ENCODE measurements at places on chromosomes 13 and 19.
A peak's percentile ranks its signal among the peaks of the same experiment; 100 is the strongest.

DNA sequence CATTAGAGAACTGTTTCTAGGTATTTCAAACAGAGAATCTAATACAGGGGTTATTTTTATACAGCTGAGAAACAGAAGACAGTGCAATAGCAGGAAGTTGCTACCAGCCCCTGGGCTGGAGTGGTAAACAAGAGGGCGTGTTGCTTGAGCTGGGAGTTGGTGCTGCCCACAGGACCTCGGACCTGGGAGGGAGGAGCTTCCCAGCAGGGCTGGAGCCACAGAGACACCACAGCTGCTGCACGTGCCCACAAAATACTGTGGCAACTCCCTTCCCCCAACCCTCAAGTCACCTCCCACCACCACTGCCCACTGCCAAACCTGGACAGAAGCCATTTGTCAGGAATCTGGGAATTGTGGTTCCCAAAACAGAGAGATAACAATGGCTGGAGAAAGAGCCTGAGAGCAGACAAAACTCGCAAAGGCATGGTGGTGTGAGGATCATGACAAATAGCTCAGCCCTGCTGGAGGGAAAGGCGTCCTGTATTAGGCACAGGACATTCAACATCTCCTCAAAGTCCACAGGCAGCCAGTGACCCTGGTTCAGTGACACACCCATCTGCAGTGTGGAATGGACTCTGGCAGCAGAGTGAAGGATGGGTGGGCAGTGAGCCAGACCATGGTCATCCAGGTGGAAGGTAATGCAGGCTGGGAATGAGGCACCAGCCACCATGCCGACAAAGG is 57.2 kb downstream of the SPATA13 start:
- DNase-seq, result no peak

GRCh38 chr13:45240143-45240542 is 39.3 kb upstream of the KCTD4 start:
- no peak for DNase-seq

- peak; percentile 58 for DNase-seq
These were observed at the start of gene PDX1 for GRCh38 chr13:27919934-27920676. PDX1 (plus strand) TSS chr13:27920000; CDS start chr13:27920139, 139 bp downstream.

- DNase-seq, result no peak
These were observed 1.1 kb downstream of the KLHL26 start for GRCh38 chr19:18637673-18638630.

- no peak for DNase-seq
These were observed 10.0 kb downstream of the KLC3 start for GRCh38 chr19:45350477-45351058.

DNA sequence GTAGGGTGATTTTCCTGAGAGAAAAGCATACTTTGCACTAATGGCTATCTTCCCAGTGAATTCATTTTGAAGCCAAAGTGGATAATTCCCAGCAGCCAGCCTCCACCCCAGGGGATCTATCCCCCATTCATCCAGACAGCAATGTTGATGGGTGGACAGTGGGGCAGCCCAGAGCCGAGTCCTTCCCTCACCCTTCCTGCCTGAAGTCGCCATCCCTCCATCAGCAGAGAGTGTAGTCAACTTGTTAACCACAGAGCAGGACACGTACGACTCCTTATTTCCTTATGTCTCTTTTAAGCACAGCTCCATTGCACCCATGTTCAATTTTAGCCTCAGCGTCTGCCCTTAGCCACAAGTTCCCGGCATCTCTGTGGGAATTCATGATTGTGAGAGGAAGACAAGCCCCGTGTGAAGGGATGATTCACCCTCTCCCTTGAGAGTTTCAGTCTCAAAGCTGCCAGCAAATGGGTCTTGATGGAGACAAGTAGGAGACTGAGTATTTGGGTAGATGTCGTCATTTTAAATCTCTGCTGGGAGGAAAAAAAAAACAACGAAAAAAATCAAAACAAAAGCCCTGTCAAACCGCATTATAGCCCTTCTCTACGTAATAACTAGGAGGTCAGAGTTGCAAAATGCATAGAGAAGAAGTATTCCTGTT is 58.3 kb upstream of the MEDAG start:
- no peak for DNase-seq

- no peak for DNase-seq
These were observed 261.4 kb upstream of the RXFP2 start for GRCh38 chr13:31477961-31478360.

- DNase-seq, result peak; percentile 34
These were observed 162.5 kb downstream of the KCTD12 start for GRCh38 chr13:76723551-76724232.

GRCh38 chr13:100484702-100485101 is 103.9 kb downstream of the GGACT start:
- no peak for DNase-seq

- peak; percentile 78 for DNase-seq
These were observed 9.5 kb downstream of the B3GLCT start for GRCh38 chr13:31209172-31209840.

- DNase-seq, result no peak
These were observed 333.7 kb upstream of the NBEA start for GRCh38 chr13:34608331-34608730.
